ENCODE measurements at places on chromosomes 1 and 21. TPM values are rescaled to one million over a fixed set of nuclear protein-coding genes. Genes with fewer than 3 reads are reported as not detected.

- DNase-seq = no peak
- no peaks in the 10 kb centered on the region for H3K27me3 ChIP-seq
- no peak overlapping the region for H3K4me3 ChIP-seq
- no peaks in the 10 kb centered on the region for H3K36me3 ChIP-seq
- no peaks in the 10 kb centered on the region for H3K4me1 ChIP-seq
Observed at GRCh38 chr1:216310776-216311175, 112.5 kb downstream of the USH2A start.

DNA sequence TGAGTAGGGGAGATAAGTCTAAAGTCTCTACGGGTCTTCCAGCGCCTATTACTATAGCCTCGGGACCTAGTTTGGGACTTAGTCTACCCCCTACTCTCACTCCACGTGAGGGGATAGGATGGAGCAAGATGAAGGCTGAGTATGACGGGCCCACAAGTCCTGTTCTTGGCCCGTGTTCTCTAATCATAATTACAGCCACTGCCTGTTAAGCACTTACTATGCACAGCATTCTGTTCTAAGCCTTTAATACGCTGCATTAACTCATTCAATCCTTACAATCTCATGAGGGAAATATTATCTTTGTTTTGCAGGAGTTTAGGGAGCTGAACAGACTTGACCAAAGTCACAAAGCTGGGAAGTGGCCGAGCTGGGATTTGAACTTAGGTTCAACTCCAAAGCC is 23.9 kb upstream of the EPB41 start:
- H3K27ac ChIP-seq = no peak overlapping the region
- DNase-seq = no peak
- H3K27me3 ChIP-seq = no peaks in the 10 kb centered on the region
- peaks cover 5% of the 10 kb centered on the region for H3K4me1 ChIP-seq
- no peaks in the 10 kb centered on the region for H3K36me3 ChIP-seq
- no peak overlapping the region for H3K4me3 ChIP-seq

- no peaks in the 10 kb centered on the region for H3K36me3 ChIP-seq
- no peaks in the 10 kb centered on the region for H3K4me1 ChIP-seq
- H3K27me3 ChIP-seq = no peaks in the 10 kb centered on the region
- H3K27ac ChIP-seq = peak overlapping the region; percentile 92
- H3K4me3 ChIP-seq = peak overlapping the region; percentile 86
Observed at GRCh38 chr21:17819877-17820229, 697 bp upstream of the C21orf91 start.

- peaks cover 6% of the 10 kb centered on the region for H3K4me1 ChIP-seq
- H3K36me3 ChIP-seq = no peaks in the 10 kb centered on the region
- H3K4me3 ChIP-seq = no peak overlapping the region
- H3K27ac ChIP-seq = no peak overlapping the region
- no peaks in the 10 kb centered on the region for H3K27me3 ChIP-seq
- DNase-seq = no peak
Observed at GRCh38 chr1:162389971-162390370, 8.4 kb downstream of the C1orf226 start.

Gene SLAMF7
- 0.97 TPM for total RNA-seq

DNA sequence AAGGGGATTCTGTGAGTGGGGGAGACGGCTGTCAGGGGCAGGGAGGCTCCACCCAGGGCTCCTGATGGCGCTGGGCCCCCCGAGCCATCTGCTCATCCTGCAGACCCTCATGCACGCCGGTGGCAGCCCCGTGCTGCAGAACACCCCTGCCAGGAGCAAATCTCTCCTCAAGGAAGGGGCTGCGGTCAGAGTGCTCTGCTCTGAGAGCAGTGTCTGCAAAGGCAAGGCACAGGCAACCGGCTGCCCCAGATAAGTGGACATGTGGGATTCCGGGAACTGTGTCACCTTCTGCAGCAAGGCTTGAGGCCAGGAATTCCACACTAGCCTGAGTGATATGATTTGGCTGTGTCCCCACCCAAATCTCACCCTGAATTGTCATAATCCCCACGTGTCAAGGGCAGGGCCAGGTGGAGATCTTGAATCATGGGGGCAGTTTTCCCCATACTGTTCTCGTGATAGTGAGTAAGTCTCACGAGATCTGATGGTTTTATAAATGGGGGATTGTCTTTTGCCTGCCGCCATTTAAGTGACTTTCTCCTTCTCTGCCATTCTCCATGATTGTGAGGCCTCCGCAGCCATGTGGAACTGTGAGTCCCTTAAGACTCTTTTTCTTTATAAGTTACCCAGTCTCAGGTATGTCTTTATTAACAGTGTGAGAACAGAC is 101.0 kb downstream of the PDE9A start:
- H3K27ac ChIP-seq = no peak overlapping the region
- no peaks in the 10 kb centered on the region for H3K4me1 ChIP-seq
- H3K4me3 ChIP-seq = no peak overlapping the region
- no peak for DNase-seq

DNA sequence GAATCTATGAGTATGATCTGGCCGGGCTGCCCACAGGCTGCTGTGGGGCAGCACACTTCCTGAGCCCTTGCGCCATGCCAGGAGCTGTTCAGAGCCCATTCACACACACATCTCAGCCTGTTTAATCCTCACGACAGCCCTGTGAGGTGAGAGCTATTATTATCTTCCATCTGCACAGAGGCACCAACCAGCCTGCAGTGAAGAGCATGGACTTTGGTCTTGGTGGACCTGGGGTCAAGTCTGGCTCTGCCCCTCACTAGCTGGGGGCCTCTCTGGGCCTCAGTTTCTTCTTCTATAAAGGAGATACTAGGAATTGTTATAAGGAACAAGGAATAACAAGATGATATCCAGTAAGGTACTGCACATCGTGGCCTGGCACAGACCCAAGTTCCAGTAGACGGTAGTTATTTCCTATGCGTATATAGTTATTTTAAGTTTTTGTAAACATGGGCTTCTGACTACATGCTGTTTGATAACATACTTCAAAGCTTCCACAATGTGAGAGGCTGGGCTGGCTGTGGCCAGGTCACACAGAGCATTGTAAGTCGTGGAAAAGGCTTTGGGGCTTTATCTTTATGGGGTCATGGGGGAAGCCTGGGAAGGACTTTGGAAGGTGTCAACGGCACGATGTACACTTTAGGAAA is 3.4 kb upstream of the PADI2 start:
- DNase-seq = no peak
- peaks cover 2% of the 10 kb centered on the region for H3K4me1 ChIP-seq
- H3K4me3 ChIP-seq = no peak overlapping the region
- no peak overlapping the region for H3K27ac ChIP-seq
